ENCODE measurements at places on chromosomes 4 and X.

DNA sequence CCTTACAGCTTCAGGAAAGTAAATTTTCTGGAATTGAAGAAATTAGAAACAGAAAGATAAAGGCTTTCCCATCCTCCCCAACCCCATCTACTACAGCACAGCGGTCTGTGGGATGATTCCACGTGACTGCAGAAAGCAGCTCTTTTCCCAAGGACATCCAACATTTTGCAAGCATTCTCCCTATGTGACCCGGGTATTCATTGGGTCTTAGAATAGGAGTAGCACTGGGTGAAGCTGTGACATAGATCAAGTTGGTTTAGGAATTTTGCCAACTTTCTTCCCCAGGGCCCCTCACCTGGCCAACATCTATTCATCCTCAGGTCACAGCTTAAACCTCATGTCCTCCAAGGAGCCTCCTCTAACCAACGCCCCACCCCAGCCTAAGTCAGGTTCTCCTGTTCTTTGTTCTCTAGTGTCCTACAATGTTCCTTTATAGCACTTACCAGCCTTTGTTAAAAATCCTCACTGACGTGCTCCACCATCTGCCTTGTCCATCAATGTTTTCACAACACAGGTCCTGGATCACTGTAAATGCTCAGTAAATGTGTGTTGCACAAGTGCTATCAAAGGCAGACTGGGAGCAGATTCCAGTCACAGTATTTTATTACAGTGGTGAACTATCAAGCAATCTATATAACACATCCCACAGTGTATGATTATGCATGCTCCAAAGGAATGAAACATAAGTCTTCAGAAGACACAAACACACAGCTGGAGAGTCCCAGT, 80.9 kb upstream of the MTM1 start:
- DNase-seq, result no peak

GRCh38 chr4:108433832-108434231, 186.5 kb upstream of the RPL34 start:
- DNase-seq, result no peak

GRCh38 chrX:6574762-6575161, 39.8 kb upstream of the VCX3A start:
- DNase-seq, result no peak

DNA sequence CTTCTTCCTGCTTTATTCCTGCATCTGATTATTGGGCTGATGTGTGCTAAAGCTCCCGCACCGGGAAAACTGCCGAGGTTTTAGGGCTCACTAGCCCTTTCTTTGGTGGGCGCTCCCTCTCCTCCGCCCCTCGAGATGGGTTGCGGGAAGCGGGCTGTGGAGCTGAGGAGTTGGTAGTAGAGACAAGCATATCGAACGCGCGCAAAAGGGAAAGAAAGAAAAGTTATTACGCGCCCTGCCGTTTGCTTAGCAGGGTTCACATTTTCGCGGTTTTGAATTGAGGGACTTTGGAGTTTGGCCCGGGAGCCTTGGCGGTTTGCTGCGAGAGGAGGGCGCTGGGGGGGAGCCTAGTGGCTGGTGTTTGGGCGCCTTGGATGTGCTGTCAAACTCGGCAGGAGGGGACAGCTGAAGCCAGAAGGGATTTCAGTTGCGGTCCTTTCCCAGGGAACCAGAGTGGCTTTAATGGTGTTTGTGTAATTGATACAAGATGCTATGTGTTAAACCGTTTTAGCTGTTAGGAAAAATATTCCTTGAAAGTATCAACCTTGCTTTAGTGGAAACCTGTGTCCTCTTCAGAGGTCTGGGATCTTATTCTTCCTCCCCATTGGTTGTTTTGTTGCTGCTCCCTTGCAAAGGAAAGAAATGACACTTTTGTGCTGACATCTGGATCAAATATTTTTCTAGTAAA, 1.1 kb downstream of the GAB1 start:
- DNase-seq, result no peak

DNA sequence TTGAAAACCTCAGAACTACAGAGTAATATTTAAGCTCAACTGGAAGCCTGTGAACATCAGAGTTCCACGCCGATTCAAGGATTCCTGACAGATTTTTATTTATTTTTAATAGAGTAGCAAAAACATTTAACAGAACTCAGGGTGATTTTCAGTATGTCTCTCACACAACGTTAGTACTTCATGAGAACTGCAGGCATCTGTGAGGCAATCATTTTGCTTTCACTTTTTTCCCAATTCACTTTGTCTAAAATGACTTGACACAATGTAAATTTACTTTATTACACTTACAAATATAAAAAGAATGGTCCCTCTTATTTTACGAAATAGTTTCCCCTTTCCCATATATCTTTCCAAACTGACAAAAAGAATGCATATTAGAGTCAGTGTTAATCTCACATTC, 869.5 kb upstream of the EPHA5 start:
- no peak for DNase-seq

- DNase-seq, result peak; percentile 4
Observed at GRCh38 chrX:78024349-78025059, 55.1 kb upstream of the PGAM4 start.

- DNase-seq, result no peak
Observed at GRCh38 chrX:38225093-38225492, 4.4 kb upstream of the SRPX start.

DNA sequence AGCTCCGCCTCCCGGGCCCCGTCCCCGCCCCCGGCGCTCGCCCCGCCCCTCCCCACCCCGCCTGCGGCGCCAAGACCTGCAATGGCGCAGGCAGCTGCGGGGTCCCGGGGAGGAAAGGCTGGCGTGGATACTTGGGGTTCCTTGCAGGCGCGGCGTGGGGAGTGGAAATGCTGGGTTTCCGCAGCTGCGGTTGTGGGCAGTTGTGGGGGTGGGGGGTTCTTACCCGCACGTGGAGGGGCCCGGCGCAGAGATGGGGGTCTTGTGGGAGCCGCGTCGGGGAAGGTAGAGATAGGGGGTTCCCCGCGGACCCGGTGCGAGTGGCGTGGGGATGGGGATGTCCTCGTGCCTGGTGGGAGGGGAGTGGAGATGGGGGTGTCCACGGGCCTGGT, 680 bp upstream of the ASMTL start:
- peak; percentile 84 for DNase-seq

GRCh38 chrX:124373348-124373747, 27.0 kb downstream of the SH2D1A start:
- DNase-seq, result no peak

GRCh38 chr4:128502818-128503527, 215.4 kb upstream of the PGRMC2 start:
- no peak for DNase-seq

- DNase-seq, result peak; percentile 37
Observed at GRCh38 chr4:118280501-118281218, 72.1 kb downstream of the PRSS12 start.

DNA sequence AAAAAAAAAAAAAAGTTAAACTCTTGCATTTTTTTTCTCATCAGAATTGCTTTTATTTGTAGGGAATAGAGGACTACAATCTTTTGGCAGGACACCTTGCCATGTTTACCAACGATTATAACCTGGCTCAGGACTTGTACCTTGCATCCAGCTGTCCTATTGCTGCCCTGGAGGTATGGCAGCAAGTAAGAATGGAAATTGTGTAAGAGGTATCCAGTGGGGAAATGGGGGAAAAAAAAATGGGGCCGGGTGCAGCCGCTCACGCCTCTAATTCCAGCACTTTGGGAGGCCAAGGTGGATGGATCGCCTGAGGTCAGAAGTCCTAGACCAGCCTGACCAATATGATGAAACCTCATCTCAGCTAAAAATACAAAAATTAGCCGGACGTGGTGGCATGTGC, 49.8 kb downstream of the WDR19 start:
- no peak for DNase-seq

DNA sequence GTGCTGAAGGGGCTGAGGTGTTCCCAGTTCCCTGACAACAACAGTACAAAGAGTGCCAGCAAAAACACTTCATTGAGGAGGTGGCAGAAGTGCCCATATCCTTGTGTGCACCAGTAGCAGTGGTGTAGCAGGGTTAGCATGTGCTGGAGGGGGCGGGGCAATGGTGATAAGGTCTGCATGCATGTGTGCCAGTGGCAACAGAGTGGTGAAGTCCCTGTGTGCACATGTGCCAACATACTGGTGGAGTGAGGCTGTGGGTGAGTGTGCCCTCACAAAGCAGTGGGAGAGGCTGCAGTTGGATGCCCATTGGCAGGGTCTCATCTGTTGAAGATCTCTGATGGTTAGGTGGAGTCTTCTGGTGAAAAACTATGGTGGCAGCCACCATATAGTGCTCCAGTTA, 994.6 kb downstream of the PCDH19 start:
- DNase-seq, result no peak

GRCh38 chrX:120426599-120426998, 42.5 kb downstream of the LAMP2 start:
- DNase-seq, result no peak

Measured in CD4-positive, alpha-beta T cell treated with Interferon gamma for 1 hour (primary cell).